ENCODE measurements at places on chromosomes 16 and 17.

DNA sequence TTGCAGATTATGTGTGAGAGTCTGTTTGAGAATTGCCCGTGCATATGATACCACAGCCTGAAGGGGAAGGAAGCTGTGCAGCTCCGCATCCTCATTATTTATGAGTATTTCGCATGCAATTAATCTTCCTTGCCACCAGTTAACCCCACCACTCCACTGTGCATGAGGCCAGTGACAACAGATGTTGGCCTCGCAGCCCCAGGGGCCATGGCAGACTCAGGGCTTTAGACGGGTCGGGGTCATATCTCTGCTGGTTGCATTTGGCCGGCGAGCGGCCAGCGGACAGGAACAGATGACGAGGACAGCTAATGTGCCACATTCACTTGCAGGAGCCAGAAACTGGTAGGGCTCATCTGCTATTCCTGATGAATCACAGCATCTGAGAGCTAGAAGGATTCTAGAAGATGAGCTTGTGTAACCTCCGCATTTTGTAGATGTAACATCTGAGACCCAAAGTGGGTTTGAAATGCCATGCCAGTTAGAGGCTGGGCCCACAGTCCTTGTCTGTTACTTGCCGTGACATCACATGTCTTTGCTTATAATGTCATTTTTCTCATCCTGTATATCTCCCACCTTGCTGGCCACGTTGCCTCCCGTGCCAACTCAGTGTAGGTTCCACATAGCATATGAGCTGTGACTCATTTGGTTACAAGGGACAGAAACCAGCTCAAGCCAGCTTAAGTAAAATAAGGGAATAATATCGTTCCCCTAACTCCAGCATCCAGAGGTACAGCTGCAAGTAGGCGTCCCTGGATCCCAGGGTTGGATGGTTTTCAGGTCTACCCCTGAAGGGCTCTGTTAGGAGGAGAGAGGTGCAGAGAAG is 137.2 kb downstream of the SNX29 start:
- no peak for DNase-seq

DNA sequence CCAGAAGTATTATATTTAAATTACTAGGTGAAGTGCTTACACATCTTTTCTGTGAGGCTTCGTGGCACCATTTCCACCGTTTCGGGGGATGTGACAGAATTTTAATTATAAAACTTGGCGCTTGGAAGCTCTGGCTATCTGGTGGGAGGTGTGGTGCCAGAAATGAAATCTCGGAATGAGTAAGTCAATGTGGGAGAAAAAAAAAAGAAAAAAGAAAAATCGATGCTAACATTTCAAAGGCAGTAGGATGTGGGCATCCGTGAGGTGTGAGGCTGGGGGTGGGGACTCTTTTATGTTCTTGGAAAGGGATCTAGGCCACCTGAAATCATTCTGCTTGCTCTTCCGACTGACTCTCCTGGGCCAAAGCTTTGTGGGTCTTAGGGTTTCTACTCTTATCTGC is 21.9 kb downstream of the CPPED1 start:
- DNase-seq = peak; percentile 56

DNA sequence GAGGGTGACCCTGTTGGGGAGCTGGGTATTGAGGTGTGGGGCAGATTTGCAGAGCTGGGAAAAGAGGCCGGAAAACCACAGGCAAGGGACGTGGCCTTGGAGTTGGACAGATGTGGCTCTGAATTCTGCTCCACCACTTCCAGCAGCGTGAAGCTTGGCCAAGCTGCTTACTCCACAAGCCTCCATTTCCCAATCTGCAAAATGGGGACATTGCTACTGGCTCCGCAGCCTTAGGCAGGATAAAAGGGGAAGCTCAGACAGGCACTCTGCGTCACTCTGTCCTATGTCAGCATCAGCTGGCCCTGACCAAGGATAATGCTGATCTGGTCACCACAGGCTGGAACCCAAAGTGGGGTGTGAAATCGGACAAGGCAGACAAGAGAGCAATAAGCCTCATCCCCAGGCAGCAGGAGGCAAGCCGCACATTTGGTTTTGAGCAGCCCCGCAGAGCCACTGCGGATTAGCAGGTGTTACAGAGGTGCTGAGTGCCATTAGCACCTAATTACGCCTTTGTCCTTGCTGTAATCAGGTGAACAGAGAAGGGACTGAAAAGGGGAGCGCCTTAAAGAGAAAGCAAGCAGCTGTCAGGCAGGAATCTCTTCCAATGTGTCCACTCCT is 54.8 kb downstream of the SDK2 start:
- no peak for DNase-seq

DNA sequence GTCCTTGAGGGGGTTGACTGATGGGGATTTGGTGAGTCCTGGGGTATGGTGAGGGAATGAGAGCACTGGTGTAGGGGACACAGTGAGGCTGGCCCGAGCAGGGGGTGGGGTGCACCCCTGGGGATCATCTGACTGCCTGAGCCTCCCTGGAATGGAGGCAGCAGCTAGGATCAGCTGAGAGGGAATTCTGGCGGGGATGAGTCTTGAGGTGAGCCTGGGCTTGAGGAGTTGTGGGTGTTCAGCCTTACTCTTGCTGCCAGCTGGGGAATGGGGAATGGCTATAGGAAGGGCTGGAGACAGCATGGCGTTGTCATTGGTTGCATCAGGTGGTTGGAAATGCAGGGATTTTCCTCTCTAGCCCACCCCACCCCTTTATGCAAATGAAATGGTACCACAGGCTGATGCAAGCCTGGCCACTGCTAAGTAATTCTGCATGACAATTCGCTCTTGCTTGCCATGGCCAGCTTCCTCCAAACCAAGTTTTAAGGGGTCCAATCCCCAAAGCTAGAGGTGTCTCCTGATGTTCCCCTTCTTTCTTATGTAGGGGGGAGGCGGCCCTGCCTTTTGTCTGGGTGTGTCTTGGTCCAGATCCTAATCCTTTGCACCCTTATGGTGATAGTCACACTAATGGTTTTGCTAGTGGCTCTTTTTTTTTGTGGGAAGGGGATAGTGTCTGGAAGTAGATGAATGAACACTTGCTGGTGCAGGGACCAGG is 7.5 kb downstream of the NFE2L1 start:
- DNase-seq = peak; percentile 66

DNA sequence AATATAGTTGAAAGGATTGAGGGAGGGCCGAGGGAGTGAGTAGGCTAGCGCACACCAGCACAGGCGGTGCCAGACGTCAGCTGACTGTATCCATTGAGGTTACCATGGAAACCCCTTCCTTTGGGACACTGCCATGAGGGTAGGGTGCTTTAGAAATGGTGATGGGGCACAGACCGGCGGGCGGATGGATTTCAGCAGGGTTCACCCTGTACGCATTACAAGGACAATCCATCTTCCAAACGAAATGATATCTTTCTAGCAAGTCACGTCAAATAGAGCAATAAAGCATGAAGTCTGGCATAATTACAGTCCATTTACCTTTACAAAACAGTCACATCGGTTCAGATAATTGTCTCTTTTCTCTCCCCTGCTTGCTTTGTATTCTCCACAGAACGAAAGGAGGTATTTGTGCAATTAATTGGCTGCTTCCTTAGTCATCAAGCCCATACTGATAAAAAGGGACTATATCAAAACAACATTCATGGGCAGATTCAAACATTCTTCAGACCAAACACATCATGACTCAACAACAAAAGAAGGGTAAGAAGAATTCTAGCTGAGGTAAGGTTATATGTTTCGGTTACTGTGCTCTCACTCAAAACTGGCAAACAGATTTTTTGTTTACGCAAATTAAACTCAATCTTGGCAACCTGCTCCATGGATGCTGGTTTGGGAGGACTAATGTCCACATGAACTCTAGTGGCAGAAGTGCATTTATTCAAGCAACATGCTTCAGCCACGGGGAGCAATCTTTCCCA is 140.6 kb downstream of the CDK5R1 start:
- no peak for DNase-seq

- no peak for DNase-seq
Observed at GRCh38 chr16:11398851-11399250, 53.6 kb downstream of the RMI2 start.

DNA sequence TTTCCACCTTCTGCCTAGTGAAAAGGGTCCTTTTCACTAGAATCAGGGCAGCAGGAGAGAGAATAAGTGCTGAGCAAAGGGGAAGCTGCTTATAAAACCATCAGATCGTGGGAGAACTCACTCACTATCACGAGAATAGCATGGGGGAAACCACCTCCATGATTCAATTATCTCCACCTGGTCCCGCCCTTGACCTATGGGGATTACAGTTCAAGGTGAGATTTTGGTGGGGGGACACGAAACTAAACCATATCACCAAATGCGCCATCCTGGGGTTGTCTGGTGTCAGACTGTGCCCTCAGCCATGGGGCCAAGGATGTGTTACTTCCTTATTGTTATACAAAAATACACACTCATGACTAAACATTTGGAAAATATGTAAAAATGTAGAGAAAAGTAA is 10.4 kb upstream of the KATNB1 start:
- no peak for DNase-seq

- peak; percentile 64 for DNase-seq
Observed at GRCh38 chr16:31382485-31383161, 10.5 kb upstream of the ITGAD start.

GRCh38 chr16:25679511-25679910 is 12.2 kb upstream of the HS3ST4 start:
- no peak for DNase-seq

- DNase-seq = peak; percentile 96
Observed at GRCh38 chr16:84514874-84515835, 10.7 kb upstream of the MEAK7 start.

- DNase-seq = no peak
Observed at GRCh38 chr16:71893888-71894228, 1.5 kb upstream of the IST1 start.
